ENCODE measurements at places on chromosomes 7 and 10.

DNA sequence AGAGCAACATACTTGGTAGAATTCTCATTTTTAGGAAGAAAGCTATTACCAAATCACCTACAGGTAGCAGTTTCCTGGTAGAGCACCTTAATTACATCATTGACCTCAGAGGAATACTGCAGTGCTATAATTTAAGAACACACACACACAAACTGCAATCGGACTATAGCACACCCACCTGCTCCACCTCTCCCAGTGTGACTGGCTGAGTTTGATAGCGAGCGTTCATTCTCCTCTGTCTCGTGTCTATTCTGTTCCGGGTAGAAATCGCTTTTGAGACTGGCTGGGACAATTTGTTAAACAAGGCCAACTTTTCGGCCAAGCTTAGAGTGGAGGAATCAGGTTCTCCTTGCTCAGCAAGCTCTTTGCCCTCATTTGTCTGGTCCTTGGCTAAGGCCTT, 110.5 kb downstream of the SVIL start:
- no peak for DNase-seq

DNA sequence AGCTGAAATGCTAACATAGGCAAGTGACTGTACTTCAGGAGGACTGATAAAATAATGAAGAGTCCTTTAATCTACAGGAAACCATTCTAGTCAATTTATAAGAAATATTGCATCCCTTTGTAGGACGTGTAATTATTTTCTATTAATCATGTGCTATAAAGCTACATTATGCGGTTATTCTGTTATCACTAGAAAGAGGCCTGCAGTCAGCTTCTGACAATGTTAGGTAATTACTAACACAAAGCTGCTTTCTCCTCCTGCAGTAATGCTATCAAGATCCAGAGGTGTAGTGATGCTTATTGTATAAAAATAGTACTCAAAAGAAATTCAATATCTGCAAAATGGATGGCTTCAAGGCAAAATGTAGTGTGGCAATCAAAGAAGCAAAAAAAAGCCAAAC, 191.1 kb downstream of the SKAP2 start:
- no peak for DNase-seq

GRCh38 chr10:93071674-93072224, 1.9 kb upstream of the CYP26A1 start:
- DNase-seq, result peak; percentile 62

DNA sequence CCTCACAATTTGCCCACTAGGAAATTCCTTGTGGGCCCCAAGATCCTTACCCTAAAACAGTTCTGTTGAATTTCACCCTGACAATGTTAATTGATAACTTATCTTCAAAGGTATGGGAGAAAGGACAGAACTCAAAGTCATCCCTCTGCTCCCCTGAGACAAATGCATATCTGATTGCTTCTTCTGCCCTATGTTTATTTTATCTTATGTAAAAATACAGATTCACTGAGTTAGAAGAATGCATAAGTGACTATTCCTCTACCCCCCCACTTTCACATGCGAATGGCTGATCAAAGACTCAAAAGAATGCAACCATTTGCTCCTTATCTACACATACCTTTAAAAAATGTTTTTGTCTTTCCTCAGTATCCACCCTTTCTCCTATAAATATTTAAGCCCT, 235.7 kb upstream of the SEMA3C start:
- no peak for DNase-seq

- no peak for DNase-seq
Observed at GRCh38 chr10:76937181-76937600, 700.4 kb downstream of the KCNMA1 start.

DNA sequence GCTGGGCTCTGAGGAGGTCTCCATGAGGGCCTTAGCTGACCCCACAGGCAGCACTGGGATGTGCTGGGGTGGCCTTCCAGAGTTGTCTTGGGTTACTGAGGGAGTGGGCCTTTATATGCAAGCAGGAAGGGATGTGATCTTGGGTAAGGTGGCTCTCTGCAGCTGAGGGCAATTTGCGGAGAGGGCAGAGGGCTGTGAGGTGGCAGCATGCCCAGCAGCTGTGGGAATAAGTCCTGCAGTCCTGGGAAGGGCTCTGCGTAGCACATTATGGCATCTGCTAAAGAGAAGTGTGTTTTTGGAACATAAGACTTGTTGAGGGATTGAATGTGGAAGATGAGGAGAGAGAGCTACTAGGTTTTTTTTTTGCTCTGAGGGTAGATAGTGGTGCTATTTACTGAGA, 99.6 kb upstream of the KMT2E start:
- DNase-seq, result no peak

DNA sequence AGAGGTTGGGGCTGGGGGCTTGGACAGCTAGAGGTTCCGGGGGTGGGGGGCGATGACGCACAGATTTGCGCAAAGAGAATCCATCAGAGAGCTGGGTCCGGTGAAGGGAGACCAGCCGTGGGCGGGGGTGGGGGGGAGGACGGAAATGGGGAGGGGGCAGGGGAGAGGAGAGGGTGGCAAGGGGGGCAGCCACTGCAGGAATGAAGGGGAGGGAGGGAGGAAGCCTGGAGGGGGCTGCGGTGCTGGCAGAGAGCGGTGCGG, 1.2 kb upstream of the VGF start:
- no peak for DNase-seq

DNA sequence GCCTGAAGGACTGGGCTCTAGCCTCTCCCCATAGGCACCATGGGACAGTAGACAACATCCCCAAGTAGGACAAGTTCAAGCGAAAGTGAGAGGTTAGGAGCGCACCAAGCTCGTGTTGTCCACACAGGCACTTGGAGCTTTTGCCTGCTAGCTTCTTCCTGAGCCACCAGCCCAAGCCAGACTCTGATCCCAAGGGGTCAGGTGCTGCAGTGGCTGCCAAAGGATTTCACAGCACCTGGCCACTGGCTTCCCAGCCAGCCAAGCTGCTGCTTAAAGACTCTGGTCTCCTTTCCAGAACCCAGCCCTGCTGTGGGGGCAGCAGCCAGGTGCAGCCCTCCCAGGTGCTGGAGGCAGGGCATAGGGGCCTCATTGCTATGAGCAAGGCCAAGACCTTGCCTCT, 33.0 kb upstream of the UNC5B start:
- no peak for DNase-seq

DNA sequence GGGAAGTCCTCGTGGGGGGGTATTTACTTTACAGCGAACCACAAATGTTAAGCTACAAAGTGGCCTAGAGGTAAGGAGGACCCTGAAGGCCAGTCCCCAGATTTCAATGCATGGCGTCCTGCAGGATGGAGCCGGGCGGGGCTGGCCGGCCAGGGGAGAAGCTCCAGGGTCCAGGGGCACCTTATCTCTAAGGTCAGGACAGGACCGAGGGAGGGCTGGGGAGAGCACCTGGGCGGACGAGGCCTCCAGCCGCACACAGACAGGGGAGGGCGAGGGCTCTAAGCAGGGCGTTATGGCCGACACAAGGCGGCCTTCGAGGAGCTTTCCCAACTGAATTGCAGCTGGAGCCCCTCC, 96.4 kb upstream of the DIP2C start:
- no peak for DNase-seq

All from SW480 (cell line).